ENCODE measurements at places on chromosomes 6 and 20.

DNA sequence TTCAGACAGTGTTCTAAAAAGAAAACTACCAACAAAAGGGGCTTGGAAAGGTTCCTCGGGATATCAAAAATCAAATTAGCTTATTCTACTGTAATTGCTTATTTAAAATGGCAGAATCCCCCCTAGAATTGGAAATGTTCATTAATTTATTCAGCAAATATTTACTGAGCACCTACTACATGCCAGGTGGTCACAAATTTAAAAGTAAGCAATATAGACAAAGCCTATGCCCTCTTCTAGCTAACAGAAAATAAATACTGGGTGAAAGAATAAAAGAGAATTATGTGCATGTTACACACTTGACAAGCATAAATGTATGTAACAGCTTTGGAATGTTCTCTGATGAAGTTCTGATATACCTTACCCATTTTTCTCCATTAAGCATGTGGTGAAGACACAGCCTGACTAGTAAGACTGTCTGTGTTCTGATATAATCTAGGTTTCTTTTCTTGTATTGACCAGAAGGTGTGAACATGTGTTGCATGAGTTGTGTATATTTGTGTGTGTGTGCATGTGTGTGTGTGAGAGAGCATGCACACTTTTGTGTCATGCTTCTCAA lies 606.7 kb upstream of the CITED2 start:
- DNase-seq: no peak

- peak; percentile 3 for DNase-seq
These were observed 13.1 kb upstream of the SAYSD1 start for GRCh38 chr6:39128106-39128505.

GRCh38 chr6:85866758-85867401 lies 224.2 kb upstream of the SYNCRIP start:
- DNase-seq: no peak

- no peak for DNase-seq
These were observed 44.4 kb upstream of the PMEPA1 start for GRCh38 chr20:57754190-57754589.

- DNase-seq: no peak
These were observed 3.5 kb downstream of the TENT5A start for GRCh38 chr6:81748994-81749393.

- DNase-seq: no peak
These were observed 157.3 kb downstream of the DTNBP1 start for GRCh38 chr6:15505463-15505918.

- no peak for DNase-seq
These were observed 45.5 kb upstream of the AFDN start for GRCh38 chr6:167781066-167781767.

DNA sequence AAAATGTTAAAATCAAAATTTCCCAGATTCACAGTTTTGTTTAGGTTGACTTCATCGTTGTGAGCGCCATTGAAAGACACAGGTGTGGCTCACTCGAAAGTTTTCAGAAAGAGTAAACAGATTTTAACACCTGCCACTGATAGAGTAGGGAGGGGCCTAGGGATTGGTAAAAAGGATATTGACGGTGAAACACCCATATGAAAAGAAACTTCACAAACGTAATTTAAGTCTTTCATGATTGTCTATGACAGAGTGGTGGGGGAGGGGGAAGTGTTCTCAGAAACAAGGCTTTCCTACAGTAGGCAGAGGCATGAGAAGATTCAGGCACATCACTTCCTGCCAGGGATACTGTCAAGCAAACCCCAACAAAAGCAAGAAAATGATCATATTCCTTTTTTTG lies 101.4 kb downstream of the PERP start:
- DNase-seq: no peak

DNA sequence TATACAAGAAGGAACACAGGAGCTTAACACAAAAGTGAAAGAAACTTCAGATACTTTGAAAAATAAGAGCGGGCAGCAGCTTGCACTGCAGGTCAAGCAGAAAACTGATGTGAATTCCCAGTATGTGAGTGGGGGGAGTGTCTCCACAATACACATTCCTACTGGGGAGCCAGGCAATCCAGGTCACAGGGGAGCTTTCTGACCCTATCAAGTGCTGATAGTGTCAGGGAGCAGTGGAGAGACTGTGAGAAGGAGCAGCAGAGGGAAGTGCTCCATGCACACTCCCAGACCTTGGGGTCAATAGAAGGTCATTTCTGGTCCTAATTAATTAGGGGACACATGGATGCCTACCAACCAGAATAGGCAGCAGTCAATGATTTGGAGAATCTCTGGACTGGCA lies 59.4 kb downstream of the PDSS2 start:
- DNase-seq: no peak

DNA sequence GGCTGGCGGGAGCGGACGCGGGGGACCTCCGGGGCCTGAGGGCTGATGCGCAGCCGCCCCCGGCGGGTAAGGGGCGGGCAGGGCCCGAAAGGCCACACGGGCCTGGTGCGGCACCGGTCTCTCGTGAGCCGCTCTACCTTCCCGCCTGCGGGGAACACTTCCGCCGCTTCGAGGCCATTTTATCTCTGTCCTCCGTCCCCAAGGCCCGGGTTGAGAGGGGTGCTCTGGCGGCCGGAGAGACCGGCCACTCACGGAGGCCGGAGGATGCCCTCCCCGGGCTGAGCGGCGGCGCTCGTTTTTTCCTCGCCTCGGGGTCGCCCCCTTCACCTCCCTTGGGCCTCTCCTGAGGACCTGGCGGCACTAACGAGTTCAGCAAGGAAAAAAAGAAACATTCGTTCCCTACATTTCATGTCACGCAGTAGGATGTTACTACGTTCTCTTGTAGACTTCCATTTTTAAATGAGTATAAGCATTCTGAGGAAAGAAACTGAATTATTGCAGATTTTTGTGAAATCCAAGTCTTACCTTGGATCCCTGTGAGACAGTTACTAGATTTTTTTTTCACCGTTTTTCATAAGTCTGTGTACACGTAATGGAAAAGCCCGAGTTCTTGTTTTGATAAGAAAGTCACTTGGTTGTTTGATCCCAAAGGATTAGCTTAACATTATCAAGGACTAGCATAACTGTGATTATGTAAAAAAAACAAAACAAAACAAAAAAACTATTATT lies 575 bp downstream of the WTAP start:
- DNase-seq: no peak

- DNase-seq: peak; percentile 13
These were observed 25.7 kb upstream of the AAR2 start for GRCh38 chr20:36210436-36211021.

DNA sequence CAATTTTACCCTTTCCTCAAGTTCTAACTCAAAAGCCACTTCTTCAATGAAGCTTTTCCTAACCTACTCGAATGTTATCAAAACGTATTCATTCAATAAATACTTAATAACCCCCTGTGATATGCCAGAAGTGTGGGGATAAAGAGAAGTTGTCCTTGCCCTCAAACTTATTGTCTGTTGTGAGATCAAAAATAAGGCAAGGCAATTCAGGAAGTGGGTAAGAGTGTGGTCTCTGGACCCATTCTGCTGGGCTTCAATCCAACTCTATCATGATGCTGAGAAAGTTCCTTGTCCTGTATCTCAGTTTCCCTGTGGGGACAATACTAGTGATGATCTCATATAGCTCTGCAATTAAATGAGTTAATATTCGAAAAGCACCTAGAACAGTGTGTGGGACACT lies 92.8 kb downstream of the PRDM1 start:
- no peak for DNase-seq

- peak; percentile 85 for DNase-seq
These were observed 168.5 kb upstream of the SIM1 start for GRCh38 chr6:100633096-100633777.

Measured in foreskin fibroblast (primary cell).